ENCODE measurements at places on chromosomes 16 and 17.

DNA sequence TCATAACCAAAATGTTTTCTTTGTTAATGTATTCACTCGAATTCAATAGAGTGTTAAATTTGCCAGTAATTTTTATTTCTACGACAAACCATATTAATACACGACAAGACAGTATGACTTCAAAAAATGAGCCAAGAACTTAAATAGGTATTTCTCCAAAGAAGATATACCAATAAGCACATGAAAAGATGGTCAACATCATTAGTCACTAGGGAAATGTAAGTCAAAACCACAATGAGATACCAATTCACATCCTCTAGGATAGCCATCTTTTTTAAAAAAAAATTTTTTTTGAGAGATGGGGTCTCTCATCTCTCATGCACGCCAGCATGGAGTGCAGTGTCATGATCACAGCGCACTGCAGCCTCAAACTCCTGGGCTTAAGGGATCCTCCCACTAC, 5.0 kb upstream of the MEIOC start:
- DNase-seq: no peak

GRCh38 chr17:45144199-45145034, 3.9 kb upstream of the HEXIM1 start:
- no peak for DNase-seq

DNA sequence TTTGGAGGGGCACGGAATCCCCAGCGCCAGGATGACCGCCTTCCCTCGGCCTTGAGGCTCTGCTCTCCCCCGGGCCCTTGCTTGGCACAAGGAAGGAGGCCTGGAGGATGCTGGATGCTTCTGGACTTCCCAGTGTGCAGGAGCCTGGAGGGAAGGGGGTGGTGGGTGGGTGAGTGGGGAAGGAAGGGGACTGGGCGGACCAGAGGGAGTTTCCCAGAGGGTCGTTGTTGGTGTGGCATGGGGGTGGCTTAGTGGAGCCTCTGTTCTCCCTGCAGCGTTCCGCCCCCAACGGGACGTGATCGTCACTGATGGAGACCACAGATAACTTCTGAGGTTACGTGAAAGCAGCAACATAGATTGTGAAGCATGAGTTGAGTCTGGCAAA, 140.0 kb downstream of the IRF8 start:
- no peak for DNase-seq

GRCh38 chr17:50241431-50241830, 32.8 kb upstream of the TMEM92 start:
- no peak for DNase-seq

All from fibroblast of skin of left quadriceps (primary cell).